ENCODE measurements at places on chromosomes 7 and 10. TPM values are rescaled to one million over a fixed set of nuclear protein-coding genes. Genes with fewer than 3 reads are reported as not detected.

- H3K4me1 ChIP-seq = no peaks in the 10 kb centered on the region
- H3K36me3 ChIP-seq = no peaks in the 10 kb centered on the region
- no peak for DNase-seq
- no peaks in the 10 kb centered on the region for H3K27me3 ChIP-seq
- H3K4me3 ChIP-seq = no peak overlapping the region
These were observed 25.9 kb downstream of the ADCY1 start for GRCh38 chr7:45599851-45600706.

DNA sequence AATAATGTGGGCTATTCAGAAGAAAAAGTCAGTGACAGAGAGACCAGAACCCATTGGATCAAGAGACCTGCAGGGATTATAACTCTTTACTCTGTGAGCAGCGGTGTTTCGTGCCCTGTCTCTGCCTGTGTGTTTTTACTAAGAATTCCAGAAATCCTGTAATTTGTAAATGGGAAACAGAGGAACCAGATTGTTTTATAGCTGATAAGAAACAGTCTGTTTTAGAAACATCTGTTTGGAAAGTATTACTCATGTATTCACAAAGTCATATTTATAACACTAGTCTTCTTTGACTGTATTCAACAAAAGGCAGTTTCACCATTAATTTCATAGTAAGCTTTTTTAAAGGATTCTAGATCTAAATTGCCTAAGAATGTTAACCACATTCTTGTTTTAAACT, 30.0 kb upstream of the VDAC2 start:
- no peak for DNase-seq
- H3K4me1 ChIP-seq = peaks cover 30% of the 10 kb centered on the region
- H3K4me3 ChIP-seq = no peak overlapping the region

DNA sequence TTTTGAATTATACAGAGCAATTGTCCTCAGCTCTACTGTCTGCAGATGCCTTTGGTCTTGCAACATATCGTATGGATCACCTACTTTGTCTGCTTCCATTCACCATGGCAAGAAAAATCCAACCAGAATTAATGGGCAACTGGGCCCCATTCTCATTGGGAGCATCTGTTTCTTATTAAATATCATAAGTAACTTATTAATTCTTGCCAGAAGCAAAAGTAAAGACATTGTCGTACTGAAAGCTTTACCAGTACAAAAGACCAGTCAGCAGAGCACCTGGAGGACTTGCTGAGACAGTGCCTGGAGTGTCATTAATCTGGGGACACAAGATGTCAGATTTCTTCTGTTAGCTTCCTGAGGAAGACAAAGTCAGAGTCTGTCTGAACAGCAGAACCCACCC, 404.5 kb downstream of the INHBA start:
- no peak overlapping the region for H3K27ac ChIP-seq
- DNase-seq = no peak
- H3K4me1 ChIP-seq = no peaks in the 10 kb centered on the region
- H3K27me3 ChIP-seq = no peaks in the 10 kb centered on the region
- no peaks in the 10 kb centered on the region for H3K36me3 ChIP-seq
- H3K4me3 ChIP-seq = no peak overlapping the region

- no peaks in the 10 kb centered on the region for H3K36me3 ChIP-seq
- no peak overlapping the region for H3K4me3 ChIP-seq
- H3K27me3 ChIP-seq = peaks cover 2% of the 10 kb centered on the region
These were observed 10.0 kb downstream of the SFTPD start for GRCh38 chr10:79938728-79939406.

SFRP5 gene
- not detected for total RNA-seq
